Panc1 (cell line): ENCODE measurements at places on chromosomes 7 and 10. TPM values are rescaled to one million over a fixed set of nuclear protein-coding genes. Genes with fewer than 3 reads are reported as not detected.

DNA sequence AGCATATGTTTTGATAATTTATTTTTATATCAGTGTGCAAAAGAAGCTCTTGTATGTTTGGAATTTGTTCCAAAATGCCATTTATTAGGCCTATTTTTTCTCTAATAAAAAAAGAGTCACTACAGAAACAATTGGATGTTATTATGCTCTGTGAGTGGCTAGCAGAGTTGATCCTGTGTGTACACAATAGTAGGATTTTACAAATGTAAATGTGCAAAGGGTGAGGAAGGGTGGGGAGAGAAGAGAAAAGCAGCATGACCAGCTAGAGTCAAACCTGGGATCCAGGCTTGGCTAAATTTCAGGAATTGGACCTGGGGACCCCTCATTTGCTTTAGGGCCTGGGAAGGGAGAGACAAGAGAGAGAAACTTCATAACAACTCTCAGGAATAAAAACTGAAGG is 32.5 kb downstream of the SEMA3A start:
- H3K27ac ChIP-seq, result peak overlapping the region; percentile 60
- peaks cover 15% of the 10 kb centered on the region; the same call in 1 of the 2 replicates for H3K4me1 ChIP-seq
- no peaks in the 10 kb centered on the region for H3K27me3 ChIP-seq
- no peak overlapping the region for H3K4me3 ChIP-seq

IDI2 gene
- not detected for total RNA-seq

DNA sequence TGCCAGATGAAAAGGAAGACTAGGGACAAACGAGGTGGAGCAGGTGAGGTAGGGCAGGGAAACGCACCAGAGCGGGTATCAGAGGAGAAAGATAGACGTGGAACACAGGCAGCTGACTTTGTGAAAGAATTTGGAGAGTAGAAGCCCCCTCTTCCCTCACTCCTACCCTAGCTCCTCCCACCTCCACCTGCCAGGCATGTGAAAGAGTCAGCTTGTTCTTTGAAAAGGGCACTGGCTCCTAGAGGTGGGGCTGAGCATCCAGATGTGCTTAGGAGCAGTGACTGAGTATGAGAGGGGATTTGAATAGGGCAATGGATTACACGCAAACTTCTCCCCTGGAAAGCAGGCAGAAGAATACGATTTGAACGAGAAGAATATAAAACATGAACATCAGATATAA is 174.2 kb upstream of the INHBA start:
- no peak overlapping the region for H3K27ac ChIP-seq
- H3K4me1 ChIP-seq, result no peaks in the 10 kb centered on the region
- no peaks in the 10 kb centered on the region for H3K36me3 ChIP-seq
- no peaks in the 10 kb centered on the region for H3K27me3 ChIP-seq
- no peak for DNase-seq

SEMA3C gene
- 232 TPM for total RNA-seq

DNA sequence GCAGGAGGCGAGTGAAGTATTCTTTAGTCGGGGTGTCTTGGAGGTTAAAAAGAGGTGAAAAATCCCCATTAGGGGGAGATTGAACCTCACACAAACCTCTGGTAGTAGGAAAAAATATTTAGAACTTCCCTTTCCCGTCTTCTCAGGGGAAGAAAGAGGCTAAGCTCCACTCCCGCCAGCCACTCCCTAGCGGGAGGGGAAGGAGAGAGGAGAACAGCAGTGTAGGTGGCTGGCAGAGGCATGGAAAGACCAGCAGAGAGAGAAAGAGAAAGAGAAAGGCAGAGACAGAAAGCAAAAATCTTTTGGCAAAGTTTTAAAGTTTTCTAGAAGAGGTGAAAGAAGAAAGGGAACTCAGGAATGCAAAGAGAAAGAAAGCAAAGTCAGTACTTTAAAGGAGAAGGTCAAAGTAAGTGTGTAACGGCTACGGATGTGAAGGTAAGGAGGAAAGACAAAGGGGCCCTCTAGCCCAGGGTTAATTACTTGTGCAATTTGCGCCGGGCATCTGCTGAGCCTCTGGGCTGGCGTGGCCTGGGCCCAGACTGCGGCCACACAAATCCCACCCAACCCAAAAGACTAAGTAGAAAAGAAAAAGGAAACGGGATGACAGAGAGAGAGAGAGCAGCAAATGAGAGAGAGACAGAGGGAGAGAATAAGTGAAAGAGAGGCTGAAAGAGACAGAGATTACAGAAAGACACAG is 72.3 kb upstream of the ZNF746 start:
- DNase-seq, result no peak
- H3K4me3 ChIP-seq, result no peak overlapping the region
- H3K4me1 ChIP-seq, result no peaks in the 10 kb centered on the region

GRCh38 chr7:4065190-4065589 is 616.9 kb upstream of the FOXK1 start:
- DNase-seq, result no peak
- no peak overlapping the region for H3K27ac ChIP-seq
- H3K4me3 ChIP-seq, result no peak overlapping the region

- no peaks in the 10 kb centered on the region for H3K36me3 ChIP-seq
- peaks cover 3% of the 10 kb centered on the region; the same call in 1 of the 2 replicates for H3K4me1 ChIP-seq
- no peak for DNase-seq
- no peak overlapping the region for H3K4me3 ChIP-seq
- no peak overlapping the region for H3K27ac ChIP-seq
Measured at GRCh38 chr10:95181726-95182125, 12.3 kb upstream of the ACSM6 start.

GRCh38 chr7:147524726-147525250 is 1065.8 kb upstream of the C7orf33 start:
- H3K36me3 ChIP-seq, result no peaks in the 10 kb centered on the region
- H3K27me3 ChIP-seq, result no peaks in the 10 kb centered on the region
- DNase-seq, result no peak
- no peaks in the 10 kb centered on the region for H3K4me1 ChIP-seq
- H3K27ac ChIP-seq, result no peak overlapping the region

CALML5 gene
- total RNA-seq, result not detected

GRCh38 chr7:158120716-158121115 is 466.9 kb downstream of the PTPRN2 start:
- no peaks in the 10 kb centered on the region for H3K36me3 ChIP-seq
- H3K4me1 ChIP-seq, result no peaks in the 10 kb centered on the region
- H3K27me3 ChIP-seq, result no peaks in the 10 kb centered on the region
- H3K4me3 ChIP-seq, result no peak overlapping the region

DNA sequence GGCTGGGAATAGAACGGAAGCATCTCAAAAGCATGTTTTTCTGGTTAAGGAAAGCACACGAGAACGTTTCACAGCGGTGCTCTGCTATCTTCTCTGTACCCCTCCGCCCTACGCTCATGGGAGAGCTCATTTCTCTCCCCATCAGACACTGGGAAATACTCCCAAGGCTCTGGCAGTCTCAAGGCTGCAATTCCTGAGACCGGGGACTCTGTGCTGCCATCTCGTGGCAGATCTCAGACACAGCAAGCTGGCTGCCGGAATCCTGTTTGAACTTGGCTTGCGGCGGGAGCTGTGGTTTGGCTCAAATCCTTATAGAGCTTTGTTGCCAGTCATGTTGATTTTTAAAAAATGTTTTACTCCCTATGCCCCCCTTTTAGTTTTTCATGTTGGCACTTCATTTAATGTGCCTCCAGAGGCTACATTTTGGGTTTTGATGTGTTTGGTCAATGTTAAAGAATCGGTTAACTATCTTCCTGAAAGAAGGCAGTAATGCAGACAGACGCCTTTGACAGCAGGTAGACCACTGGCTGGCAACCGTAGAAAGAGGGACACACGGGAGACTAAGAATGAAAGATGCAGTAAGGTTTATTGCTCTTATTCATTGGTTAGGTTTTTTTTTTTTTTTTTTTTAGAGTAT is 27.6 kb downstream of the BMPER start:
- peak; percentile 84 for DNase-seq
- 0 out of 2 replicates have a peak overlapping the region, but pooled peaks have one; percentile 7 for H3K4me3 ChIP-seq
- H3K27ac ChIP-seq, result no peak overlapping the region
- no peaks in the 10 kb centered on the region; the same call in 1 of the 2 replicates for H3K4me1 ChIP-seq

DNA sequence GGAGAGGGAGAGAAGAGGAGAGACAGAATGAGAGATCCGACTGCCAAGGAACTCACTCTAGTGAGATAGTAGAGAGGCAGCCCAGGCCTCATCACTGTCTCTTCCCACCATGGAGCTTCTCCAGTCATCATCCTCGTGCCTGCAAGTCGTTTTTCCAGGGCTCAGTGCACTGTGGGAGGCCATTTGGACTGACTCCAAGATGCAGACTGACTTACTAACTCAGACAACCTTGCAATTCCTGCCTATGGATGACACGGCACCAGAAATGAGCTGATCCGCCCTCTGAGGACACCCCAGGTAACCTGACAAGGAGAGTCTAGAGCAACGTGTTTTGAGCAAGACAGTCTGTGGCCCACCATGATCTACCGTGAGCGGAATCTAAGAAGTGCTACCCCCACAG is 154.9 kb downstream of the GLI3 start:
- no peak overlapping the region for H3K4me3 ChIP-seq
- no peak overlapping the region for H3K27ac ChIP-seq
- no peaks in the 10 kb centered on the region for H3K36me3 ChIP-seq
- no peaks in the 10 kb centered on the region for H3K4me1 ChIP-seq

BAMBI gene
- total RNA-seq, result 3.9 TPM

C7orf57 gene
- 3.2 TPM for total RNA-seq

CFTR gene
- 0.31 TPM for total RNA-seq

DNA sequence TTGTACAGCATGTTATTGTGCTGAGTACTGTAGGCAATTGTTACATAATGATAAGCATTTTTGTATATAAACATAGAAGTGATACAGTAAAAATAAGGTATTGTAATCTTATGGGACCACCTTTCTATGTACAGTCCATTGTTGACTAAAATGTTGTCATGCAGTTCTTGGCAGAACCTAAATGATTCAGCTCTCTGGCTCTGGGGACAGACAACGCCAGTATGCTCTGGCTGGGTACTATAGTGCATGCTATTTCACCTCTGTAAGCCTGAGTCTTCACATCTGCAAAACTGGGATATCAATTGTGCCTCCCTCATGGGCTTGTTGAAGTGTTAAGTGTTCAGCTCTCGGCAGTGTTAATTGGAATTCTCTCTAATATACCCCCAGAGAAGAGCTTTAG is 674.3 kb downstream of the INHBA start:
- no peaks in the 10 kb centered on the region for H3K36me3 ChIP-seq
- H3K4me1 ChIP-seq, result no peaks in the 10 kb centered on the region
- H3K4me3 ChIP-seq, result no peak overlapping the region
- H3K27me3 ChIP-seq, result no peaks in the 10 kb centered on the region
